Left ventricle myocardium superior (tissue), 1 donor: ENCODE measurements at places on chromosomes 7 and 10.

- DNase-seq = no peak
These were observed 925.2 kb upstream of the GHITM start for GRCh38 chr10:83214136-83214535.

- no peak for DNase-seq
These were observed 44.0 kb upstream of the SEMA3A start for GRCh38 chr7:84238596-84238995.

GRCh38 chr7:101678658-101679057 lies 49.6 kb upstream of the MYL10 start:
- peak; percentile 43 for DNase-seq

DNA sequence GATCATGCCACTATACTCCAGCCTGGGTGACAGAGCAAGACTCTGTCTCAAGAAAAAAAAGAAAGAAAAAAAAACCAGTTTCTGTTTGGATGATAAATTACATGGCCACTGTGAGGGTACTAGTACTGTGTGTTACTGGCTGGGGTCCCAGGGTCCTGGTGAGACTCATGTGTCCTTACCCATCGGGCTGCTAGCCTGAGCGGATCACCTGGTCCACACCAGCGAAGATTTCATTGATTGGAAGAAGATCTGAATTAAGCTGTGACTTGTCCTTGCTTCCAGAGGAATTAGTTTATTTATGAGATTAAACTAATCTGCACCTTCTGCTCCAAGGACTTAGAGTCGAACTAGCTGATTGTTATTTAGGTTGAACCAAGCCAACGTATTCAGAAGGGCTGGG lies 40.0 kb upstream of the BAMBI start:
- no peak for DNase-seq

GRCh38 chr7:2808891-2809665 lies 35.0 kb downstream of the GNA12 start:
- no peak for DNase-seq

DNA sequence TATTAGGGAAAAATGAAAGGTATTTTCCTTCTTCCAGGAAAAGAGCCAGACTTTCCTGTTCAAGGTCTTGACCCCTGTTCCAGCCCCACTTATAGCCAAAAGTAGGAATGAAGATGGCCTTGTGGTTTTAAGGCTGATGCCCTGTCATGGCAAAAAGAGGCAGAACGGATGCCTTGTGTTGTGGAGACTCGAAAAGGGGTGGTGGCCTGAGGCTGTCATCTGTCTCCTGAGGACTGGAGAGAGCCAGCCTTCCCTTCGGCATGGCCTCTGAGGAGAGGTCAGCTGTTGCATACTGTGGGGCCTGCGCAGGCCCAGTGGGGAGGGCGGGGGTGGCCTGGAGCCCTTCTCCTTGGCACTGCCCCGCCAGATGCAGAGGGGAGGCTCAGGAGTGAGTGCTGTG lies 166.0 kb upstream of the EEPD1 start:
- no peak for DNase-seq

DNA sequence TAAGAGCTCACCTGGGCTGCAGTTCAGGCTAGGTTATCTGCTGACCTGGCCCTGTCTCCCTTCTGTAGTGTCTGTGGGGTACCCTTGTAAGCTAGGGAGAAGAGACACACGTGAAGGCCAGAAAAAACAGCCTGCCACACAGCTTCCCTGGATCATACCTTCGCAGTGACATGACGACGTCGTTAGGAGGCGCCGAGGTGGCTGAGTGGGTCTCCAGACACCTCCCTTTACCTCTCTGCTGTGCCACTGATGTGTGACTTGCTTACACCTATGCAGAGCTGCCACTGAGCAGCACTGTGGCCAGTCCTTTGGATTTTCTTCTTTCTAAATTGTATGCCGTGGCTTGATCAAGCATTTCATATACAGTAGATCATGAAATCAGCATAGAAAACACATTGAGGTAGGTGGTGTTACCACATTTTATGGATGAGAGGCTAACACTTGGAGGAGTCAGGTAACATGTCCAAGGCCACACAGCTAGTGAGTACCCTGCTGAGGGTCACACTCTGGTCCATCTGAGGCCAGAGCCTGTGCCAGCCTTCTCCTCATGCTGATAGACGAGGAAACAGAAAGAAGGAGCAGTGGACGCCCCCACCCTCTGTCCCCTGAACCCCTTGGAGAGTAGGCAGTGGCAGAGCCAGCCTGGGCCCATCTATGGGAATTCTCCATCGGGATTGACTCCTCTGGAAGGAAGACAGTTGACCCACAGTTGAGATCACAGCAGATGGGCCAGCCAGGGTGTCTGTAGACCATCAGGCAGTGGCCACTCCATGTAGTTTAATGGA lies 23.1 kb downstream of the HTRA1 start:
- DNase-seq = no peak

DNA sequence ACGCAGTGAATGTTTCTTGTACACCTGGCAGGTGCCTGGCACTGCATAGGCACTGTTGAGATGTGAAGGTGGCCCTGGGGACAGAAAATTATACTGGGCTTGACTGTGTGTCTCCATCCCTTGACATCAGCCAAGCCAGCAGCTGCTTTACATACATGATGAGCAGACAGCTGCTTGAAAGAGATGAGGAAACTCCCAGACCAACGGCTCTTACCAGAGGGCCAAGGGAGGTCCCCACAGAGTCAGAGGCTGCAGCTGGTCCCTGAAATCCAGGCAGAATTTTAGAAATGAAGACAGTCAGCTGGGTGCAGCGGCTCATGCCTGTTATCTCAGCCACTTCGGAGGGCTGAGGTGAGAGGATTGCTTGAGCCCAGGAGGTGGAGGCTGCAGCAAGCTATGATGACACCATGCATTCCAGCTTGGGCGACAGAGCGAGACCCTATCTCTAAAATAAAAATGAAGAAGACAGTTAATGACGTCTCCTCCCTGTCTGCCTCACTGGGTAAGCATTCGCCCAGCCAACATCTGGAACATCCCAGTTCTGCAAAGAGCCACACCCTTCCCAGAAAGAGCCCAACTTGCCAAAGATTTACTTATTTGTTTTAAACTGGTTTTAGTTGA lies 17.6 kb downstream of the LIMK1 start:
- peak; percentile 59 for DNase-seq

- no peak for DNase-seq
These were observed 3.0 kb upstream of the SKIDA1 start for GRCh38 chr10:21528236-21529031.

DNA sequence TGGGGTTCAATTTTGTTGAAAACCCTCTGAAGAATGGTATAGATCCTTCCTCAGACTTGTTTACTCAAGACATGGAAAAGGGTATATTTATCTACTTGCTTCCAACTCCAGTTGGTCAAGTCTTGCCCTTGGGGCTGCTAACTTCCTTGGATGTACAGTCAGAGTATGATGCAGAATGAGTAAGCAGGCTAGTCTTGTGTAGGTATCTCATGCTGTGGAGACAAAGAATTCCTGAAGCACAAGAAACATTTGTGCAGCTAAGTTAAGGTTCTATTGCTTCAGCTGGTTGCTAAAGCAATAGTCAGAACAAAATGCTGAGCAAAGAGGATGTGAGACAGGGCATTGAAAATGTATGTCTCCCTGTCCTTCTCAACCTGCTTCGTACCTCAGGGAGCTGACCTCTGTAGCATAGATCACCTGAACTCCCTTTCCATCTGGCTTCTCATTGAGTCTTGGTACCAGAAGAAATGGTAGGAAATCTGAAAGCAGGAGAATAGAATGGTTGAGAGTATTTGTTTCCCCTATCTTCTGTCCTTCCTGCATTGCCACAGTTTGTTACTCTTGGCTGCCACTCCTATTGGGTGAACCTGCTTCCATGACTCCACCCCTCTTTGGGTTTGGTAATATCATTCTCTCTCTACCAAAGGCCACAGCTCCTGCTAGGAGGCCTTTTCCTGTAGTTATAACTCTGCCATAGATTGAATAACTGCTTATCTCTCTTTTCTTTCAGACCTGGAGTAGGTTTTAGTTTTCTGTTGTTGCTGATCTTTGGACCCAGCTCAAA lies 346.0 kb downstream of the PHF14 start:
- DNase-seq = no peak
